NCI-H2081 (cell line): ENCODE measurements at places on chromosomes 5 and 9.

- DNase-seq, result no peak
Measured at GRCh38 chr9:101562966-101563365, 29.3 kb downstream of the RNF20 start.

DNA sequence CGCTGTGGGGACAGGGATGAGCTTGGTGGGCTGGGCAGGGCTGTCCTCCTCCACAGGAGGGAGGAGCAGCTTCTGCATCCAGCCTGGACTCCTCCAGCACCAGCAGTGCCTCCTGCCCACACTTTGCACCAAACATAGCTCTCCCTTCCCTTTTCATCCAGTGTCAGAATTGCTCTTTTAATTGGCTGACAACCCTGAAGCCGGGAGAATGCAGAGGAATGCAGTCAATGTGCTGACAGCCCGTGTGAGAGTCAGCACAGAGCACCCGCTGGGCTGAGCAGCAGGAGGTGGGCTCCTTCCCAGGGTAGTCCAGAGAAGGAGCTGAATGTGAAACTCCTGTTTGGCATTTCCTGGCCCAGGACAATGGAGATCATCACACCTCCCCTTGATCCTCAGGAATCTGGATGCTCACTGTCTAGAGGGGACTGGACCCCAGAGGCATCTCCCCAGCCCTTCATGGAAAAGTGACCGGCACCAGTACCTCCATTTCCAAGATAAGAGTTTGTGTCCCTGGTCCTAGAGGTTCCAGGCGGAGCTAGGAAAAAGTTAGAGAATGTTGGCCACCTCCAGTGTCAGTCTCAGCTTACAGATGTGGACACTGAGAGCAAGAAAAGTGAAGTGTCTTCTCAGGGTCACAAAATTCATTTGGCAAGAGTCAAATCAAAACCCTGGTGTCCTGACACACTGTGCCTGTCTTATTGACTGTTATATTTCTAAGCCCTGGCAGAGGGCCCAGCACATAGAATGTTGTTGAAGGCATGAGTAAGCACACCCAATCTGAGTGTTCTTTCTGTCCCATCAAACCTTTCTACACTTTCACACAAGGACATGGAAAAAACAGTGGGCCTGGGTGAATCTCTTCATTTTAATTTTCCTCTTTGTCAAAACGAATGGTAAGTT, 202.1 kb downstream of the SNX18 start:
- DNase-seq, result no peak

GRCh38 chr5:139058121-139058520, 140.0 kb downstream of the SIL1 start:
- DNase-seq, result no peak

- peak; percentile 52 for DNase-seq
Measured at GRCh38 chr5:140925806-140926442, at the start of gene PCDHAC1. PCDHAC1 (plus strand) TSS chr5:140926299; CDS start chr5:140926893, 594 bp downstream.

GRCh38 chr5:34500236-34500847, 155.8 kb upstream of the RAI14 start:
- no peak for DNase-seq

GRCh38 chr9:99819123-99819855, 2.4 kb upstream of the NR4A3 start:
- DNase-seq, result peak; percentile 73

DNA sequence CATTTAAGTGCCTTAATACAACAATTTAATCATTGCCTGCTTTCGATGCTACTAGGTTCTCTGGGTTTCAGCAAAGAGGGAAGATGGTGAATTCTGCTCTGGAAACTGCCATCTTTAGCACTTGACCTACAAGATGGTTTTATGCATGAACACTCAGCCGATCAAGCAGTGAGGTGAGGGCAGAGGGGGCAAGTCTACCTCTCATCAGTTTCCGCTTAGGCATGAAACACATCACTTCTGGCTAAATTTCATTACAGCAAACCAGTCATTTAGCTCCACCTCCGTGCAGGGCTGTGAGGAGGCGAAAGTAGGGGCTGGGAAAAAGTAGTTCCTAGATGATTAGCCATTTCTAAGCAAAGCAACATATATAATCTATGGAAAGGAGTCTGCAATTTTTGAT, 1018.0 kb downstream of the CDH18 start:
- no peak for DNase-seq

- no peak for DNase-seq
Measured at GRCh38 chr9:9045572-9045971, 1246.0 kb upstream of the DMAC1 start.

- no peak for DNase-seq
Measured at GRCh38 chr5:10057356-10057755, 192.3 kb downstream of the ATPSCKMT start.

DNA sequence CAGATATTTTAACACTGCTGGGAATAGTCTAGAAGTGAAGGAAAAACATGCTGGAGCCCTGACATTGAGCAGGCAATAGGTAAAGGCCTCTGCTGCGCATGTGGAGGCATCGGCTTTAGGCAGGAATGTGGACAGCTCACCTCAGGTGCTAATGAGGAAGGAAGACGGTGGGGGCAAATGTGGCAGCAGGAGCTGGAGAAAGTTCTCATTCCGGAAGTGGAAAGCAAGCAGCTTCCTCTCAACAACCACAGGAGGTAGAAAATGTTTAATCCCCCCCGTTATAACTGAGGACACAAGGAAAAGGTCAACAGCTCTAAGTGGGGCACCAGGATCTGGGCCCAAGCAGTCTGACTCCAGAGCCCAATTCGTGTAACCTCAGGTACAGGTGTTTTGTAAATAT, 7.6 kb upstream of the RPS14 start:
- no peak for DNase-seq

- DNase-seq, result no peak
Measured at GRCh38 chr5:95009812-95010211, 275.1 kb downstream of the MCTP1 start.

- DNase-seq, result no peak
Measured at GRCh38 chr5:76081811-76082771, 1.1 kb upstream of the SV2C start.

DNA sequence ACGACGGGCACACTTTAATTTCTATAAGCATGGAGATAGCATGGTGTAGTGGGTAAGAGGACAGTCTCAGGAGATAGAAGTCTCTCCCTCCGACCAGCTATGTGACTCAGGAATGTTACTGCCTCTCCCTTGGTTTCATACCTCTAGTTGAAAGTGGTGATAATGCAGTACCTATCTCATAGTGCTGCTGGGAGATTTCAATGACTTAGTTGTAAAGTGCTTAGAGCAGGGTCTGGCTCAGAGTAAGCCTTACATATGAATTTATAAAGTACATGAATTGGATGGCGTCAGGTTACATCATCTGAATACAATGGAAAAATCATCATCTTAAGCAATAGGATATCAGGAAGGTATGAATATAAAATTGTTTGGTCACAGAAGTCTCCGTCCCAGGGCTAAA, 952.8 kb upstream of the EDIL3 start:
- DNase-seq, result no peak

DNA sequence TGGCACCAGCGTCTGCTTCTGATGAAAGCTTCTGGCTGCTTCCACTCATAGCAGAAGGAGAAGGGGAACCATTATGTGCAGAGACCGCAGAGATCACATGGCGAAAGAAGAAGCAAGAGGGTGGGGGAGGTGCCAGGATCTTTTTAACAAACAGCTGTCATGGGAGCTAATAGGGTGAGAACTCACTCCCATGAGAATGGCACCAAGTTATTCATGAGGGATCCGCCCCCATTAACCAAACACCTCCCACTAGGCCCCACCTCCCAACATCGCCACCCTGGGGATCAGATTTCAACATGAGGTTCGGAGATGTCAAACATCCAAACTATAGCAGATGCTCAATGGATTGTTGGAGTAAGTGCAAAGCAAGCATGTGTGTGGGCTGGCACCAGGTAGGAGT, 125.8 kb upstream of the SLIT3 start:
- no peak for DNase-seq

DNA sequence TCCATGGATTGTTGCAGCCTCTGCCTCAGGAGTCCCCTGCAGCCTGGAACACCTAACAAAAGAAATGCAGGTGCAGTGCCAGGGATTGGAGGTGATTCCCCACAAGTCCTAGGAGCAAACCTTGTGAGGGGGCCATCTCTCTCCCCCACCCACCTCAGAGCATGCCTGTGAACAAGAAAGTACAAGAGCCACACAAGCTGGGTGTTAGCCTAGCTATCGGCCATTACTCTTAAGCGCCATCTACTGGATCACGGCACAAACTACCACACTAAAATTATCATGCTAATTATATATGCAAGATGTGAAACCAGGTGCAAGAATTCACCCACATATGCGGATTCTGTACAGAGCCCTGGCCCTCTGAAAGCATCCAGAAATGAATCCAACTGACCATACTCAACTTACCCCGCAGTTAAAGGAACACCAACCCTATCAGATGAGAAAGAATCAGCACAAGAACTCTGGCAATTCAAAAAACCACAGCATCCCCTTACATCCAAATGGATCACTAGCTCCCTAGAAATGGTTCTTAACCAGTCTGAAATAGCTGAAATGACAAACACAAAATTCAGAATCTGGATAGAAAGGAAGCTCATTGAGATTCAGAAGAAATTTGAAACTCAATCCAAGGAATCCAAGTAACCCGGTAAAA, 16.5 kb upstream of the PRSS3 start:
- DNase-seq, result peak; percentile 79

GRCh38 chr5:160030631-160031377, 21.9 kb downstream of the TTC1 start:
- no peak for DNase-seq

GRCh38 chr5:125343015-125343414, 596.6 kb upstream of the ZNF608 start:
- DNase-seq, result no peak

- no peak for DNase-seq
Measured at GRCh38 chr9:32701321-32702022, 66.0 kb upstream of the TAF1L start.

- DNase-seq, result no peak
Measured at GRCh38 chr5:42492974-42493373, 69.7 kb downstream of the GHR start.

DNA sequence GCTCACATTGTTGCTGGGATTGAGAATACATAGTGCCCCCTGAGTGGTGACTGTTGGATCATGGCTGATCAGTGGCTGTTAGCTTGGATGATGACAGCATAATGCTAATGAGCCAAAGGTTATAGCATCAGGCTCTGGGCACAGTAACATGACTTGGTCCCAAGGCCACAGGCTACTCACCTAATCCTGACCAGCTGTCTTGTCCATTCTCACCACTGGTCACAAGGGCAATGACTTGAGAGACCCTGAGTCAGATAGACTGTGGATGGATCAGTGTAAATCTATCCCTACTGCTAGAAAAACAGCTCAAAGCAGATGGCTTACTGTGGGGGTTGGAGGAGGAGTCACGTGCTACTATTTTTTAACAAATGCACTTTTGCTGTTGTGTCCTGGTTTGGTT, 74.7 kb downstream of the AOPEP start:
- no peak for DNase-seq

DNA sequence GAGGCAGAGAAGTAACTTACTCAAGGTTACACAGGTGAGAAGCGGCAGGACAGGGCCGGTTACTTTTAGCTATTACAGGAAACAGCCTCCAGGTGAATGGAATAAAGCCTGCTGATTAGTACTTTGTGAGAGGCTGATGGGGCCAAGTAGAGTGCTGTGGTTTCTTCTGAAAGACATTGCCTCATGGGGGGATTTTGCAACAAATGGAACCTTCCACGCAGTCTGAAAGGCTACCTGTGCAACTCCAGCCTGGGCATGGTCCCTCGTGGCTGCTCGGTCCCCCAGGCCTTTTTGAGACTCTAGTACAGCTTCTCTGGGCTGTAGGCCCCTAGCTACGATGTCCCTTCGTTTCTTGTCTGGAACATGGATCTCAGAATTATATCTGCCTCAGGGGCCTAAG, 2.0 kb downstream of the TMEM268 start:
- DNase-seq, result no peak

DNA sequence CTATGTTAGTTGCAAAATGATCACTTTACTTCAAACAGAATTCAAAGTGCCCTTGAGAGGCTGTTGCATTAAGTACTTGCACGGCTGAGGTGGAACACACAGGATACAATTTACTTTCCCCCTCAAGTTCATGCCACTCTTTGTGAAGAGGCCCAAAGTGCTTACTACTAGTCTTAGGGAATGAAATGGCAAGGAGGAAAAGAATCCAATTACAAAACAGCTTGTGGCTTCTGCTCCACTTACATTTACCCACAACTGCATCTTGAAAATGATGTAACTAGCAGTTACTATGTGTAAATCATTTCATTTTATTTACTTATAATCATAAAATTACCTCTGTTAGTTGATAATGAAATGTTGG, 14.6 kb downstream of the FOXD1 start:
- no peak for DNase-seq

DNA sequence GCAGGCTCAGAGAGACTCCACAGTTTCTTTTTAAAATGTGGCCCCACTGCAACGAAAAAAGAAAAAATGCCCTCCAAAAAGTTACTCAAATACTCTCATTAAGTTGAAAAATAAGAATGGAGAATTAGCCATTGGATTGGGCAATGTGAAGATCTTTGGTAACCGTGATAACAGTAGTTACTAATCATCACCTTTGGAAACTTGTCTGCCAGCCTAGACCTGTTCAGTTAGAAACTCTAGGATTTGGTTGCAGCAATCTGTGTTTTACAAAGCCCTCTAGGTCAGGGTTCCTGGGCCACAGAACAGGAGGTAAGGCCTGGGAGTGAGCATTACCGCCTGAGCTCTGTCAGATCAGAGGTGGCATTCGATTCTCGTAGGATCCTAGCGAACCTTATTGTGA, 34.2 kb downstream of the VPS13A start:
- DNase-seq, result no peak

DNA sequence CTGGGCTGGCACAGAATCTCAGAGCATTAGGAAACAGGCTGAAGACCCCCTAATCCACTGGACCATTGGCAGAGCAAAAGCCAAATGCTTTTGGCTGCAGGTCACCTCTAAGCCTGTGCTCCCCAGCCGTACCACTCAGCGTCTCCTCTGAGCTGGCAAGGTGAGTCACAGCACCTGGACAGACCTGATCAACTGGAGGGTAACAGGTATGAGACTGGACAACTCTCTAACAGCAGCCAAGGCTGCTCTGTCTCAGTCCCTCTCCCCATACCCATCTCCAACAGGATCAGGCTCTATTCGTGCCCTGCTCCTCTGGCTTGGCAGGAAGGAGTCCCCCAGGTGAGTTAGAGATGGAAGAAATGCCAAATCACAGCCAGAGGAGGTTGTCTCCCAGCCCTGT, 4.7 kb downstream of the GOLGA2 start:
- no peak for DNase-seq

GRCh38 chr9:84481636-84482218, 141.2 kb upstream of the SLC28A3 start:
- DNase-seq, result no peak

- no peak for DNase-seq
Measured at GRCh38 chr5:118042076-118042475, 946.3 kb downstream of the DTWD2 start.

DNA sequence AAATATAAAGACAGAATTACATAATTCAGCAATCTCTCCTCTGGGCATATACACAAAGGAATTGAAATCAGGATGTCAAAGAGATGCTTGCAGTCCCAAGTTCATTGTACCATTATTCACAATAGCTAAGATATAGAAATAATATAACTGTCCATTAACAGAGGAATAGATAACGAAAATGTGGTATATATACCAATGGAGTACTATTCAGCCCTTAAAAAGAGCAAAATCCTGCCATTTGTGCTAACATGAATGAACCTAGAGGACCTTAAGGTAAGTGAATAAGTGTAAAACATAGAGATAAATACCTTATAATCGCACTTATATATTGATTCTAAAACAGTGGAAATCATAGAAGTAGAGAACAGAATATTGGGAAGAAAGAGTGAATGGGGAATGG, 7.0 kb downstream of the ST8SIA4 start:
- no peak for DNase-seq

GRCh38 chr5:169909945-169910344, 70.3 kb downstream of the INSYN2B start:
- DNase-seq, result no peak
